ENCODE measurements at places on chromosomes 13 and 19. TPM values are rescaled to one million over a fixed set of nuclear protein-coding genes. Genes with fewer than 3 reads are reported as not detected.

Gene ZNF837
- total RNA-seq, result 1.5 TPM

Gene NXNL1
- total RNA-seq, result not detected

Gene ZNF492
- not detected for total RNA-seq

Gene PALM3
- 2.4 TPM for total RNA-seq

Gene PSG6
- total RNA-seq, result not detected

Gene FAM216B
- not detected for total RNA-seq

Data from A549 treated with GW870086 at 1 μM for 4 hours (cell line).